Cardiac ventricle fibroblast (primary cell): ENCODE measurements at places on chromosomes 2 and 18. TPM values are rescaled to one million over a fixed set of nuclear protein-coding genes. Genes with fewer than 3 reads are reported as not detected.

Gene PPP4R1
- total RNA-seq = 34.3 and 39.3 TPM in 2 replicates

Gene NYAP2
- not detected in 2 replicates for total RNA-seq

Gene MOGAT1
- total RNA-seq = not detected in 2 replicates

Gene CAVIN2
- total RNA-seq = 15.7 and 16.2 TPM in 2 replicates

Gene COA5
- total RNA-seq = 18.7 and 23.8 TPM in 2 replicates
